NCI-H1436 treated with DMSO at 0.1 percent for 48 hours (cell line): ENCODE measurements at places on chromosomes 13 and 19.

- no peak for DNase-seq
Measured at GRCh38 chr19:1035998-1036621, 3.8 kb upstream of the ABCA7 start.

DNA sequence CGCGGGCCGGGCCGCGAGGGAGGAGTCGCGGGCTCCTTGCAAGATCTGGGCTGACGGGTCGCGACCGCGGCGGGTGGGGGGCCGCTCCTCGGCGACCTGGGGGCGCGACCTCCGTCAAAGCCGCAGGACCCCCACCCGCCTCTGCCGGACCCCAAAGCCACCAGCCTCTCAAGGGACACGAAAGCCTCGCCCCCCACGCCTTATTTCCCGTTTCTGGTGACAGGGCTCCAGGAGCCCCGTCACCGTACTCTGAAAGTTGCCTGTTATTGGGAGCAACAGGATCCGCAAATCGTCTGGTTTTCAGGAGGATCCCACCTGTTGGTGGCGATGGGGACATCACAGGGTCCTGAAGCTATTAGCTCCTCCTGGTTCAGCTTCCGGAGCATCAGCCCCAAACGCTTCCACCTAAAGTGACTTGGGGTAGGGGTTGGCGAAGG lies 530 bp downstream of the MAU2 start:
- DNase-seq, result no peak

DNA sequence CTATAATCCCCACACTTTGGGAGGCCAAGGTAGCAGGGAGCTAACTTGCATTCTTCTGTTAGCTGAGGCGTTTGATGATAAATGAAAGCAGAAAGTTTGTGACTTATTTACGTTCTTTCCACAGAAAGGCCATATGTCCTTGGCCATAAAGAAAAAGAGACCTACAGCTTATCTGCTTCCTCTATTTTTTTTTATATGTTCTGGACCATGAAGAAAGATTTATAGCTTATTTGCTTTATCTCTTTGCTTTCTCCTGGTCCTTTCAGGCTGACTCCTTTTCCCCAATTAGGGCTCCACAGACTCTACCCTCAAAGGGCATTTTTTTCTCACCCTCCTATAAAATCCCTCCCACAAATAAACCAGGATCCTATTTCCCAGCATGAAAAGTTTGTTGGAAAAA lies 1.5 kb upstream of the ZNF616 start:
- no peak for DNase-seq

- DNase-seq, result no peak
Measured at GRCh38 chr13:61950828-61951227, 535.2 kb upstream of the PCDH20 start.
